Smooth muscle cell of the brain vasculature (primary cell): ENCODE measurements at places on chromosomes 3 and 15.

DNA sequence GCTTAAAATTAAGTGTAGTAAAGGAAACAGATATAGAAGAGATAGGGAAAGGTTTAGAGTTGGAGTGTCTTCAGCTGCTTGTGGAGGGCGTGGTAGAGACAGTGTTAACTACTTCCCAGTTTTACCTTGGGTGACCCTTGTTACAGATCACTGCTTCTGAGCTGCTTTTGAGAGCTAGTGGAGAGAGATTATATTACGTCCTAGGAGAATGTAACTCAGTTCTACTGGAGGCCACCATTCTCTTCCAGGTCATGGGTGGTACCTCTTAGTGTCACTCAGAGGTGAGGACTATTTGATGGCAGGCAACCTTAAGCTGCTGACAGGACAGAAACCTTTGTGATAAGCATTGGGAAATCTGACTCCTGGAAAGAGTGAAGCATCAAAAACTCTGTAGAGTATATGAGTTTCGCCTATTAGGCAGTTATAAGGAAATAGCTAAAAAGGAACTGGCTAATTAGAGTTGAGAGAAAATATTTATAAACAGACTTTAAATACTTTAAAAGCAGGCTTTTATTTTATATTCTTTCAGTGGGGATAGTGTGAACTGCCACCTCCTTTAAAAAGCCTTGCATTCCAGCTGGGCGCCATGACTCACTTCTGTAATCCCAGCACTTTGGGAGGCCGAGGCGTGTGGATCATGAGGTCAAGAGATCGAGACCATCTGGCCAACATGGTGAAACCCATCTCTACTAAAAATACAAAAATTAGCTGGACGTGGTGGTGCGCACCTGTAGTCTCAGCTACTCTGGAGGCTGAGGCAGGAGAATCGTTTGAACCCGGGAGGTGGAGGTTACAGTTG, 106.5 kb downstream of the ZNF609 start:
- DNase-seq, result no peak

GRCh38 chr3:187006864-187007630, 76.7 kb downstream of the ST6GAL1 start:
- no peak for DNase-seq

DNA sequence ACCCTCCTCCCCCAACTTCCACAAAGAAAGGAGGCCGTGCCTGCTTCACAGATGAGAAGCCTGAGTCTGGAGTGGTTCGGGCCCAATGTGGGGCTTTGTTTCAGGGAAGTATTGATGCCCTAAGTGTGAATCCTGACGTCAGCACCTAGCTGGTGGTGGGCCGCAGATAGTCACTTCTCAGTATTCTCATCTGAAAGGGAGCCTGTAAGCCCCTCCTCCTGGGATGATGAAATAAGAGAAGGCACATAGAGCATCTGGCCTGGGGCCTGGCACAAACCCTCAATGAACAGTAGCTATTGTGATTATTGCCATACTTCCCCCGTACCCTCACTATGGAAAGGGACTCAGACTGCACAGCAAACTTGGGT, 24.8 kb downstream of the LINGO1 start:
- DNase-seq, result no peak

- DNase-seq, result no peak
Measured at GRCh38 chr15:97881346-97881965, 79.0 kb upstream of the ARRDC4 start.

- peak; percentile 21 for DNase-seq
Measured at GRCh38 chr15:59688423-59688781, 718 bp downstream of the BNIP2 start.
